ENCODE measurements at places on chromosomes 11 and 22. TPM values are rescaled to one million over a fixed set of nuclear protein-coding genes. Genes with fewer than 3 reads are reported as not detected.
A peak's percentile ranks its signal among the peaks of the same experiment; 100 is the strongest.

Gene APOA1
- not detected for total RNA-seq

GRCh38 chr11:73154178-73154577 is 12.1 kb upstream of the FCHSD2 start:
- no peak for DNase-seq

Gene BATF2
- 1.5 TPM for total RNA-seq

DNA sequence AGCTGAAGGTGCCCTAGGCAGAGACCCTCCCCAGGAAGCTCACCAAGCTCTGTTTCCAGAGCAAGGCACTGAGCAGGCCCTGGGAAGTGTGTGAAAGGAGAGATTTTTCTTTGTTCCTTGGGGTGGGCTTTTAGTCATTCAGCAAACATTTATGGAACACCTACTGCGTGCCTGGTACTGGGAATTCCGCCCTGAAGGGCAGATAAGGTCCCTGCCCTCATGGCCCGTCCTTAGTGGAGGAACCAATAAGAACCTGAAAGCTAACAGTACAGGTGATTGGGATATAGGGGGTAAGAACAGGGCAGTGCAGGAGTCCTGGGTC is 3.9 kb downstream of the TMEM134 start:
- no peak for DNase-seq

GRCh38 chr11:77171885-77172665 is 44.0 kb downstream of the MYO7A start:
- no peak for DNase-seq

DNA sequence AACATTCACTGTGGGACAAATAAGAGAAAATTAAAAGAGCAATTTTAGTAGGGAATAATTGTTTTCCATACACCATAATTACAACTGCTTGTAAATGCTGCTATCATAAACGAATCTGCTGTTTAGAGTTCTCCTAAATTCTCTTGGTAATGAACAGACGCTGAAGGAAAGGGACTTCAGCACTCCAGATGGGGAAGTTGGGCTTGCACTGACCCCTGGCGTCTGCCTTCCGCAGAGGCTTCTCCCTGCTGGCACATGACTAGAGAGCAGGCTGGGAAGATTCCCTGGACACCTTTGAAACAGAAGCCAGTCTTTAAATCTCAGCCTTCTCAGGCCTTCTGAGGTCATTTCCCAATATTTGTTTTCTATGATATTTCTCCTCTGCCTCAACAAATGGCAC is 84.1 kb downstream of the NXPE2 start:
- DNase-seq: peak; percentile 51

Gene OR6X1
- not detected for total RNA-seq

Gene YIF1A
- 112 TPM for total RNA-seq

Gene EHBP1L1
- total RNA-seq: 68.2 TPM

GRCh38 chr11:115929618-115930129 is 425.5 kb upstream of the CADM1 start:
- no peak for DNase-seq

- DNase-seq: peak; percentile 32
Observed at GRCh38 chr22:24532075-24532474, 22.9 kb downstream of the GUCD1 start.

Gene DERL3
- not detected for total RNA-seq

GRCh38 chr11:111604392-111605009 is 2.3 kb downstream of the SIK2 start:
- DNase-seq: no peak

DNA sequence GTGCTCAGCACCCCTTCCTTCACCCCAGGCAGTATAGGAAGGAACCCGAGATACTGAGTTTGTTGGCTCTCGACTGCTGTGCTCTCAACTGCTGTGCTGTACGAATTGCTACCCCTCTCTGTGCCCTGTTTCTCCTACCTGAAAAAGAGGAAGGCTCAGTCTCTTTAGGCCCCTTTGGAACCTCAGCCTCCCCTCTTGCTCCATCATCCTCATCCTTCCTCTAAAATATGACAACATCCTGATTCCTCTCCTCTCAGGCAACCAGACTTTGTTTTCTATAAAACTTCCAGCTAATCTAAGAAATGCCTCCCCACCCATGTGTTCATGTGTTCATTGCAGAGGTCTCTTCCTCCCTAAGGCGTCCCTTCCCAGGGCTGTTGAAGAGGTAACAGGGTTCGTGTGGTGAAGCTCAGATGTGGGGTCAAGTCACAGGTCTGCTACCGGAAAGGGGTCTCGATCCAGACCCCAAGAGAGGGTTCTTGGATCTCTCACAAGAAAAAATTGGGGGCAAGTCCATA is 35.5 kb upstream of the CD82 start:
- DNase-seq: no peak

Gene ZNF70
- 8.1 TPM for total RNA-seq

DNA sequence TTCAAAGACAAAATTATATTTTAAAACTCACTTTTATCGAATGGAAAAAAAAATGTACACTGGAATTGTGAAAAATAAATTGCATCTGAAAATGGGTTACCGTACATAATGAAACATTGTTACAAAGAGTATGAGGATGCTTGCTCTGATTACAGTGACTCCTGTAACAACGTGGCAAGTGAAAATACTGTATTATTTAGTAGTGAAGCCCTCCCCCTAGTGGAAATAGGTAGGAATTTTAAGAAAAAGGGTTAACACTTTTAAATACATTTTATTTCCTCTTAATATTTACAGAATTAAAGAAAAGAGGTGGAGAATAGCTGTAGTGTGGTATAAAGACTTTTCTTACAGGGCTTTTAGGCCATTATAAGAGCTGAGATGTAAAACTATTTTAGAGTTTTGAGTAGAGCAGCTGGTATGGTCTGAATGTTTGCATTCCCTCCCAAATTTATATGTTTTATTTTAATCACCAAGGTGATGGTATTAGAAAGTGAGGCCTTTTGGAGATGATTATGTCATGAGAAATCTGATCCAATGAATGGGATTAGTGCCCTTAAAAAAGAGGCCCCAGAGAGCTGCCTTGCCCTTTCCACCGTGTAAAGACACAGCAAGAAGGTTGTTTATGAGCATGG is 25.2 kb downstream of the FAM76B start:
- no peak for DNase-seq

Gene PKDREJ
- total RNA-seq: 0.68 TPM

GRCh38 chr11:114416441-114416961 is 16.0 kb downstream of the RBM7 start:
- DNase-seq: no peak

DNA sequence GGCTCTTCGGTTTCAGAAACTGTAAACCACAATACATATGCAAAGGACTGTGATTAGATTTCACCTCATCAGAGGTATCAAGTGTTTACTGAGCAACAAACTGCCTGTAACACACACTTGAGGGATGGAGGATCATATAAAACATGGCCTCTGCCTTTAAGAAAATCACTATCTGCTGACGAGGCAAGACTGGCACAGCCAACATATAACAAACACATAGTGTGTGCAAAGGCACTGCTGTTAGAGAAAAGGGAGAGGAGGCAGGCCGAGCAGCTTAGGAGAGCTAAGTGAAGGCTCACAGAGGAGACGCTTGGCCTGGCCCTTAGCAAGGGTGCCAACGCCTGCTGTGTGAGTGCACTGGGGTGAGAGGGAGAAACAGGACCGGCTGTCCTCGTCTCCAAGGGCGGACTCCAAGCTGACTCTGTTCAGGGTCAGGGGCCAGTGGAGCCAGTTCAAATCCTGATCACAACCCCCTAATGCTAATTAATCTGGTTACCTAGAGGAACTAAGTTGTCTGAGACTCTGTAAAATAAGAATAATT is 48.2 kb downstream of the LRFN4 start:
- no peak for DNase-seq

- no peak for DNase-seq
Observed at GRCh38 chr11:31820438-31820818, 9.3 kb upstream of the PAX6 start.

GRCh38 chr22:34702279-34702678 is 363.7 kb upstream of the ISX start:
- DNase-seq: no peak
